ENCODE measurements at places on chromosomes 1 and 21. TPM values are rescaled to one million over a fixed set of nuclear protein-coding genes. Genes with fewer than 3 reads are reported as not detected.

WDR64 gene
- not detected for total RNA-seq

GCLM gene
- total RNA-seq = 20.0 TPM

OR2T29 gene
- not detected for total RNA-seq

ESPN gene
- 8.7 TPM for total RNA-seq

LENEP gene
- 0.21 TPM for total RNA-seq

SLC6A9 gene
- 6.4 TPM for total RNA-seq

PLD5 gene
- total RNA-seq = 1.4 TPM

MPL gene
- 0.48 TPM for total RNA-seq

ANKRD65 gene
- total RNA-seq = 0.67 TPM

STPG1 gene
- total RNA-seq = 13.8 TPM

FLG2 gene
- total RNA-seq = not detected

UBR4 gene
- total RNA-seq = 87.7 TPM

CXADR gene
- total RNA-seq = 113 TPM

FMN2 gene
- 0.83 TPM for total RNA-seq

SPRR2G gene
- total RNA-seq = not detected

RNPEP gene
- total RNA-seq = 129 TPM

MAP1LC3C gene
- total RNA-seq = 1.3 TPM

ZFP69 gene
- total RNA-seq = 9.2 TPM

MTX1 gene
- 221 TPM for total RNA-seq

COL9A2 gene
- total RNA-seq = 23.8 TPM

CSDE1 gene
- 427 TPM for total RNA-seq

OR2L13 gene
- total RNA-seq = not detected

ANGPTL3 gene
- 0.04 TPM for total RNA-seq

CATSPERE gene
- 0.14 TPM for total RNA-seq

CD1B gene
- total RNA-seq = not detected

GALE gene
- 72.0 TPM for total RNA-seq

MROH7 gene
- total RNA-seq = 0.03 TPM

MAGOH gene
- total RNA-seq = 52.9 TPM

S100A7A gene
- total RNA-seq = not detected

MTARC1 gene
- total RNA-seq = 28.6 TPM

FCRL2 gene
- not detected for total RNA-seq
